ENCODE measurements at places on chromosomes 3 and 15.

GRCh38 chr3:8421711-8422110 lies 79.9 kb upstream of the LMCD1 start:
- DNase-seq, result no peak

- no peak for DNase-seq
Measured at GRCh38 chr3:178043084-178043483, 493.2 kb upstream of the KCNMB2 start.

- DNase-seq, result no peak
Measured at GRCh38 chr3:112351823-112352222, 18.9 kb downstream of the CD200 start.

DNA sequence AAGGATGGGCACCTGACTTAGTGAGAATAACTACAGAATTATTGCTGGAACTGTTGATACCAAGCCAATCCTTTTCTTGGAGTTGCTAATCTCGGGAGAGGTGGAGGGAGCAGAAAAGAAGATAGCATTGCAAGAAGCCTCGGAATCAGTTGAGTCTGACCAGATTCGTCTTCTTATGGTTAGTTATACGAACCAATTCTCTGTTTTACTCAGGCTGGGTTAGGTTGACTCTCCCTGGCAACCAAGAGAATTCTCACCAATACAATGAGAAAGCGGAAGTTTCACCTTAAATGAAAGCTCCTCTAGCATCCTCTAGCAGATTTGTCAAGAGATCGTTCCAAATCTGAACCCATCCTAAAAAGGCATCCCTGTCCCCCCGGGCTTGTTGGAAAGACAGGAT lies 43.5 kb upstream of the UBE2E1 start:
- DNase-seq, result no peak

DNA sequence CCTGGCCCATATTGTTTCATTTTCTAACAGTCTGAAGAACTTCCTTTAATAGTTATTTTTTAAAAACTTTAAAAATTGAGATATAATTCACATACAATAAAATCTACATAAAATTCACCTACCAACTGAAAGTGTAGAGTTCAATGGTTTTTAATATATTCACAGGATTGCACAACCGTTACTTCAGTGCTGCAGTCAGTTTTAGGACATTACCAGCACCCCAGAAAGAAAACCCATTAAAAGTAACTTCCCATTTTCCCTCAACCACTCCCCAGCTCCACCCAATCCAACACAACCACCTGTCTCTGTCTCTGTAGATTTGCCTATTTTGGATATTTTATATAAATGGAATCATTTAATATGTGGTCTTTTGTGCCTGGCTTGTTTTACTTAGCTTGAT lies 29.6 kb downstream of the MGA start:
- DNase-seq, result no peak

DNA sequence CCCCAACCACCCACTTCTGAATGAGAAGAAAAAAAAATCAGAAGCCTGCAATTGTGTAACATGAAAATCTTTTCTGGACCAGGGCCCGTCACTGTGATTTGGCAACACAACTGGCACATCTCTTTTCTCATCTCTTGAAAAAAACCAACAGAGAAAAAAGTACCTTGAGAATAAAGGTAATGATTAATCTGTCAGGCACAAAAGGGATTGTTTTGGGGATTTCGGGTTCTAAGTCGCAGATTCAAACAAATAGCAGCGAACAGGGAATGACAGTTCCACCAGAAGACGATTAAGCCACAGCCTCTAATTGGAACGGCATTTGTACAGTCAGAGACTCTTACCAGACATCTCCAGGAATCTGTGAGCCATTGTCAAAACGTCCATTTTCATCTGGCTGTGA lies at the start of gene AQP9:
TSS of gene AQP9 (plus strand) at position 276 of the 400 bp plus-strand sequence. CDS start 185 bp downstream, outside the sequence.
- no peak for DNase-seq
